Activated B cell treated with CpG ODN at 0.5 μM for 24 hours (primary cell): ENCODE measurements at places on chromosomes 1 and 21.

GRCh38 chr1:58592522-58593134 is 15.6 kb upstream of the TACSTD2 start:
- no peak for DNase-seq

GRCh38 chr1:216542263-216542662 is 119.0 kb upstream of the USH2A start:
- no peak for DNase-seq

GRCh38 chr1:54191525-54191924 is 8.3 kb downstream of the CYB5RL start:
- no peak for DNase-seq

DNA sequence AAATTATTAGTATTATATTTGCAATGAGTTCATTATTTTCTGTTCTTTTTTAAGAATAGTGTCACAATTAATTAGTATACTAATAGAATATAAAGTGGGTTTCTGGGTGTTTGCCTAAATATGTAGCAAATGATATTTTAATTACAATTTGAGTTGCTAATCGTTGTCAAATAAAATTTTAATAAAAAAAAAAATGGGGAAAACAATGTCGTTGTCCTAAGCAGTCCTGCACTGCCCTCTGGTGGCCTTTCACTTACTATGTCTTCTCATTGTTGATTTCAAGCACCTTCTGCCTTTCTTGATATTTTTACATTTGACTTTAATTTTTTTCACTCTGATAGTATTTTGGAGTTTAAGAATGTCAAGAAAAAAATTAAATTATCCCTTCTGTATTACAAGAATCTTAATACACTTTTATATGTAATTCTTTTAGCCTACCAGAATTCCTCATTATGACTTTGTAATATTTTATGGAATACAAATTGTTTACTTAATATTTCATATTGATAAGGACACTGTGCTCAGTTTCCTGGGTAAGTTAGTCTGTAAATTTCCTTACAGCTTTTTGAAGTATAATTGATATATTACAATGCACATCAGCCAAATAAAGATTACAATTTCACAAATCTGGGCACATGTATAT is 104.5 kb upstream of the FMN2 start:
- DNase-seq = no peak

DNA sequence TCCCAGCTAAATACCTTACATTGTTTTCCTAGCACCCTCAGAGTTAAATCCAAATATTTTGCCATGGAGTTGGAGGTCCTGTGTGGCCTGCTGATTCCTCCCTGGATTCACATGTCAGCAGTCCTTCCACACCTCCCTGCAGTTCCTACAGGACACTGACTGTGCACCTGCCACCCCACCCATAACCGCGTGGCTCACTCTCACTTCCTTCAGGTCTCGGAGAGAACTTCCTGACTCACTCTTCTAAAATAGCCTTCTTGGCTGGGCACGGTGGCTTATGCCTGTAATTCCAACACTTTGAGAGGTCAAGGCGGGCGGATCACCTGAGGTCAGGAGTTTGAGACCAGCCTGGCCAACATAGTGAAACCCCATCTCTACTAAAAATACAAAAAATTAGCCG is 8.4 kb upstream of the CAMTA1 start:
- no peak for DNase-seq

- DNase-seq = no peak
Measured at GRCh38 chr1:68196676-68197075, 35.6 kb downstream of the WLS start.

DNA sequence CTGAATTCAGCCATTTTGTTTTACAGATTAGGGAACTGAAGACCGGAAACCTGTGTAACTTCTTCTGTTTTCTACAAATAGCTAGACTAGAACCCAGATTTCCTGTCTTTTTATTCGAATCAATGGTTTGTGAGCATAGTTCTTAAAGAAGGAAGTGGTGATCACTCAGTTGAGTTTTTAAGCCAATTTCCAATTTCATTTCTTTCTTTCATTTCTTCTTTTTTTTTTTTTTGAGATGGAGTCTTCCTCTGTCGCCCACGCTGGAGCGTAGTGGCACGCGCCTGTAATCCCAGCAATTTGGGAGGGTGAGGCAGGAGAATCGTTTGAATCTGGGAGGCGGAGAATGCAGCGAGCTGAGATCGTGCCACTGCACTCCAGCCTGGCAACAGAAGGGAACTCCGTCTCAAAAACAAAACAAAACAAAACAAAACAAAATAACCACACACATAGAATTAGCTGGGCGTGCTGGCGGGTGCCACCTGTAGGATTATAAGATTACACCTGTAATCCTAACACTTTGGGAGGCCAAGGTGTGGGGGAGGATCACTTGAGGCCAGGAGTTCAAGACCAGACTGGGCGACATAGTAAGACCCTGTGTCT is 3.0 kb upstream of the MDM4 start:
- DNase-seq = peak; percentile 60

- DNase-seq = no peak
Measured at GRCh38 chr21:25813917-25814316, 79.1 kb downstream of the GABPA start.

GRCh38 chr1:54317084-54317483 is 89.1 kb downstream of the SSBP3 start:
- DNase-seq = no peak

DNA sequence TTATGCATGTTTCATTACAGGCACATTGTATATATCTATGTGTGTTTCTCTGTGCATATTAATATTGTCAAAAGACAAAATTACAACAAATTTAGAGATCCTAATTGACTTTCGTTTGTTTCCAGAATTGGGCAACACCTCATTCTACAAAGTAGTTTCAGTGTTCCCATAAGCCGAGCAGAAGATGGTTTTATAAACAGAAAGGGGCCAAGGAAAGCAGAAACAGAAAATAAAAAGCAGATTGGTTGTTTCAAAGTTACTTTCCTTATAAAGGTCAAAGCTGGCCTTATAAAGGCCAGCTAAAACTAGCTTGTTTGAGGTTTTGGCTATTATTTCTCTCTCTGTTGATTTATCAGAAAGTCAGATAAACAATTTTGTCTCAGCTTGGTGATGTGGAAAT is 116.2 kb upstream of the FGGY start:
- DNase-seq = no peak

GRCh38 chr21:31752352-31752751 is 20.4 kb upstream of the SCAF4 start:
- DNase-seq = no peak

GRCh38 chr21:37896788-37897187 is 19.5 kb downstream of the KCNJ6 start:
- DNase-seq = no peak

DNA sequence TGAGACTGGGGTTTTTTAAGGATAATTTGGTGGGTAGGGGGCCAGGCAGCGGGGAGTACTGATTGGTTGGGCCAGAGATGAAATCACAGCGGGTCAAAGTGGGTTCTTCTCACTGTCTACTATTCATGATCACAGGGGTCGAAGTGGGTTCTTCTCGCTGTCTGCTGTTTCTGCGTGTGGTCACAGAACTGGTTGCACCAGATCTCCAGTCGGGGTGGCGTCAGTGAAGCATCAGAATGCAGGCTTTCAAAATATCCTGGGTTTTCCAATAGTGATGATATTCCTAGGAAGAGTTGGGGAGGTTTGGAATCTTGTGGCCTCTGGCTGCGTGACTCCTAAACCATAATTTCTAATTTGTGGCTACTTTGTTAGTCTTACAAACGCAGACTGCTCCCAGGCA is 45.1 kb downstream of the TRPM2 start:
- DNase-seq = no peak

DNA sequence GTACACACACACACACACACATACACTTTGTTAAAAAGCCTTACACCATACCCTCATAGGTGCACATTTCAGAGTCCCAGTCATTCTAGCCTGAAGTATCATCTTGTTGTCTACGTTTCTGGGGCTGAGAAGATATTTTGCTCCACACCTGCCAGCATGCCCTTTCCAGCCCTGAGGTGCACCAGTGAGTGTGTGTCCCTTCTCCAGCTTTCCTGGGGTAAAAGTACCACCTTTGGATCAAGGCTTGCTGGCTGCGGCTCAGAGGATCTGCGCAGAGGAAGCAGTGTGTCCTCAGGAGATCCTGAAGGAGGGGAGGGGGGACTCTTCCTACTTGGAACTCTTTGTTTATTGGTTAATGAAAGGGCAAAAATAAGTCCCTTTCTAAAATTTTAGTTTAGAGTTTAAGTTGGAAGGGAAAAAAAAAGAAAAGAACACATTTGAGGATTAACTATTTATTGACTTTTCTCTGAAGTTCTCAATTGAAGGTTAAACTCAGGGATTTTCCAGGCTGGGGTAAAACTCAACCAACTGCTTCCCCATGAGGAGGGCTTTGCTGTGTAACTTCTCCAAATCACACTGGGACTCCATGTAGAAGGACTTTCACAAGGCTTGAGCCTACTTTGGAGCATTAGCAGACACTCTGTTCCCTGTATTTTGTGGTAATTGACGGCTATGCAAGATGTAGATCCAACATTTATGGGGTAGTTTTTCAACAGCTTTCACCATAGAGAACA is 200.3 kb upstream of the SGIP1 start:
- no peak for DNase-seq

GRCh38 chr1:23673086-23673813 is 18.4 kb upstream of the RPL11 start:
- DNase-seq = no peak
